ENCODE measurements at places on chromosomes 6 and 20.

DNA sequence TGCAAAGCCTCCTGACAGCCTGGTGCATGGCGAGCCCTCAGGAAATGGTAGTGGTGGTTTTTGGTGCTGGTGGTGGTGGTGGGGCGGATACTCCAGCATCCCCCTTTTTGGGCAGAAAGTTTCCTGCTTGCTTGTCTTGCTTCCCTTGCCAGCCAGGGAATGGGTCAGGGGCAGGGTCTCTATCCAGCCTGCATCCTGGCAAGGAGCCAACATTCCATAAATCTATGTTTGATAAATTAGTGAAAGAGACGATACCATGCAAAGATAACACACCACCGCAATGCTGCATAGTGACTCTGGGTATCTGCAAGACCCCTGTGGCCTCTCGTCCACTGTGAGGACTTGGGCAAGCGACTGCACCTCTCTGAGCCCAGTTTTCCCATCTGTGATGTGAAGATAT lies 246.2 kb downstream of the LRFN2 start:
- DNase-seq = no peak

- no peak for DNase-seq
These were observed 29.3 kb upstream of the TRIM27 start for GRCh38 chr6:28953039-28953584.

- DNase-seq = no peak
These were observed 68.2 kb downstream of the PHIP start for GRCh38 chr6:79009819-79010218.

DNA sequence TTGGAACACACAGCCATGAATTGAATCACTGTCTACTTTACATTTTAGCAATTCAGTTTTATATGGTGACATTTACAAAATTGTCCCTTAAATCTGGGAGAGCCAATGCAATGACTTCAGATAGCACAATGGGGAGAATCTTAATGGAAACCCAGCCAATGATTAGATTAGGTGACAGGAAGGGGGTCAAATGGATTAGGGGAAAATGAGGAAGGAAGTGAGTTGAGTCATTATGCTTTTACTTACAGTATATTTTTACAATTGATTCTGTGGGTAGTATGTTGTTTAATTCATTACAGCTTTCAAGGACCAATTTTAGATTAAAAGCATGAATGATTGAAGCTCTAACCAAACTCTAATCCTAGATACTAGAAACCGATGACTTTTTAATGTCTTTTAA lies 229.8 kb downstream of the SOX4 start:
- no peak for DNase-seq

GRCh38 chr6:148888856-148889255 lies 142.0 kb downstream of the UST start:
- DNase-seq = no peak

DNA sequence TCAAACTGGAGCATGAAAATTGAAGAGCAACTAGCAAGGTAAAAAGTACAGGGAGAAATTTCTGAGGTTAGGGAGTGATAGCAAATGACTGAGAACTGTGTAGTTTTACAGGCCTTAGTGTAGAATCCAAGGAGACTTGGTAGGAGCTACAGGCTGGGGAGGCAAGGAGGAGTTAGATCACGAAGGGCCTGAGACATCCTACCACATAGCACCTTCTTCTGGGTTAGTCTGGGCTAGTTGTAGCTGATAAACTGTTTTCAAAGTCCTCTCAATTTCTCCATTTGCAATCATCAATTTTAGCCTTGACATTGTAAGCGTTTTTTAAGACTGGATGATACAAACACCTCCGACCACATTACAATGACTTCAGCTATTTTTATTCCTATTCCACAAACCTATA lies 209.7 kb downstream of the TMEM200A start:
- no peak for DNase-seq

GRCh38 chr6:170129691-170130171 lies 161.1 kb downstream of the DLL1 start:
- DNase-seq = no peak

DNA sequence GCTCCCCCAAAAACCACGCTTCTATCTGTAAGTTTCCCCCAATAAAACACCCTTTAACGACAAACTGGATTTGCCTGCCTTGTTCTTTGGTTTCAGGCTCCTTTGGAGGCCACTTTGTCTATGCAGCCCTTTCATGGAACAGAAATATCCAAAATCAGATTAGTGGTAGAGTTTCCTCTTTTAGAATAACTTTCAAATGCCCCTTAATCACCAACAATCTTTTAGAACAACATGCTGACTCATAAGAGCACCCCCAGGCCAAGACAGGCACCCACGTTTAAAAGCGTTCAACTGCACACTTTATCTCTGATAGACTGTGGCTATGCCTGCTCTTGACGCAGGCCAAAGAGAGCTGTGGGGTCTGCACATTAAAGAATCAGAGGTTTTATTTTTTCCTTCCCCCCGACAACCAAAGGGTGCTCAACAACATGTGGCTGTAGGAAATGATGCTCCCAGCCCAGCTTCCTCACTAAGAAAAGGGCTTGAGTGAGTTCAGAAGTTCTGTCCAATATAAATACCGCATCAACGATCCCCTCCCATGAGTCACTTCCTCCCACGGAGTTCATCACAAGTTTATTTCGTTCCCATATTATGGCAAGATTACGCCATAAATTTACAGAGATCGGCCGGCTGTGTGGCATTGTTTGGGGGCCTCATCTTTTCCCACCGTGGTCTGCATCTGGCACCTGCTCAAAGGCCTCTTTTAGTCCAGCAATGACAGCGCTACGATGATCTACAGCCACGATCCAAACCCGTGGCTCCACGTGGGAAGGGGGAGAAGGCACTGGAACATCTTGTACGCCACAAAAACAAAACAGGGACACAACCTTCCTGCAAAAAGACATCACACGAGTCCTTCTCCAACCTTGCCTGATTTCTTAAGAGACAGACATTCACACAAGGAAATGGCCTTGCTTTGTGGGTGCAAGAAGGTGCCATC lies 88.8 kb upstream of the NFATC2 start:
- no peak for DNase-seq

DNA sequence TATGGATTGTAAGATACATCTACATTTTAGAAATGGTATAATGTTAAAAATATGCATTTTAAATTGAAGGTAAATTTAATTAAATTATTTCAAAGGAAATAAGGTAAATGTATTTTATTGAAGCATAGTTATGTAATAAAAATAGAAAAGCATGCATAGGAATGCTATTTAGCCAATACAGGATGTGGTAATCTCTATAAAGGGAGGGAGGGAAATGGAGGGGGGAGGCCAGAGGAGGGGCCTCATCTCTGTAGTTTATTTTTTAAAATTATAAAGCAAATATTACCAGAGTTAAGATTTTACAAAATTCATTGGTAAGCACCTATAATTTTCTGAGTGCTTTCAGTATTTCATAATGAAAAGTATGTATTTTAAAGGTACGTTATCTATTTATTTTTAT lies 27.2 kb downstream of the SLC16A10 start:
- DNase-seq = no peak

DNA sequence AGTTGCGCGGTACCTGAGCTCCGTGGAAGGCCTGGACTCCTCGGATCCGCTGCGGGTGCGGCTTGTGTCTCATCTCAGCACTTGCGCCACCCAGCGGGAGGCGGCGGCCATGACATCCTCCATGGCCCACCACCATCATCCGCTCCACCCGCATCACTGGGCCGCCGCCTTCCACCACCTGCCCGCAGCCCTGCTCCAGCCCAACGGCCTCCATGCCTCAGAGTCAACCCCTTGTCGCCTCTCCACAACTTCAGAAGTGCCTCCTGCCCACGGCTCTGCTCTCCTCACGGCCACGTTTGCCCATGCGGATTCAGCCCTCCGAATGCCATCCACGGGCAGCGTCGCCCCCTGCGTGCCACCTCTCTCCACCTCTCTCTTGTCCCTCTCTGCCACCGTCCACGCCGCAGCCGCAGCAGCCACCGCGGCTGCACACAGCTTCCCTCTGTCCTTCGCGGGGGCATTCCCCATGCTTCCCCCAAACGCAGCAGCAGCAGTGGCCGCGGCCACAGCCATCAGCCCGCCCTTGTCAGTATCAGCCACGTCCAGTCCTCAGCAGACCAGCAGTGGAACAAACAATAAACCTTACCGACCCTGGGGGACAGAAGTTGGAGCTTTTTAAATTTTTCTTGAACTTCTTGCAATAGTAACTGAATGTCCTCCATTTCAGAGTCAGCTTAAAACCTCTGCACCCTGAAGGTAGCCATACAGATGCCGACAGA lies 9.9 kb downstream of the HEY2 start:
- no peak for DNase-seq

GRCh38 chr6:111784433-111784832 lies 88.8 kb downstream of the FYN start:
- DNase-seq = no peak

- DNase-seq = no peak
These were observed 78.5 kb upstream of the NUP153 start for GRCh38 chr6:17785094-17785787.

GRCh38 chr6:151723152-151723551 lies 84.3 kb upstream of the ESR1 start:
- no peak for DNase-seq

GRCh38 chr20:43910564-43910963 lies 4.1 kb upstream of the TOX2 start:
- no peak for DNase-seq

GRCh38 chr20:2748551-2749342 lies 51.7 kb downstream of the CPXM1 start:
- DNase-seq = no peak

DNA sequence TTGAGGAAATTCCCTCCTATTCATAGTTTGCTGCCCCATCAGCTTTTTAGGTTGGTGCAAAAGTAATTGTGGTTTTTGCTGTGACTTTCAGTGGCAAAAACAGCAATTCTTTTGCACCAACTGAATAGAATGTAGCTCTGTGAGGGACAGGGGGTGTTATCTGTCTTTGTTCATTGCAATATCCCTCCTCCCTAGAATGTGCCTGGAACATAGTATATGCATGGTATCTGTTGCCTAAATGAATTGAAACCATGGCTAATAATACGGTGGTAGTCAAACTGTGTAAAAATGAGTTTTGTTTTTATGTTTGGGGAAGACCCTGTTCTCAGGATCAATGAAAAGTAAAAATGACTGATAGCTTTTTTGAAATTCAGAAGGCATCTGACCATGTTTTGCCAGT lies 45.1 kb downstream of the SCAND1 start:
- no peak for DNase-seq

GRCh38 chr6:145626857-145627256 lies 108.5 kb downstream of the EPM2A start:
- no peak for DNase-seq

DNA sequence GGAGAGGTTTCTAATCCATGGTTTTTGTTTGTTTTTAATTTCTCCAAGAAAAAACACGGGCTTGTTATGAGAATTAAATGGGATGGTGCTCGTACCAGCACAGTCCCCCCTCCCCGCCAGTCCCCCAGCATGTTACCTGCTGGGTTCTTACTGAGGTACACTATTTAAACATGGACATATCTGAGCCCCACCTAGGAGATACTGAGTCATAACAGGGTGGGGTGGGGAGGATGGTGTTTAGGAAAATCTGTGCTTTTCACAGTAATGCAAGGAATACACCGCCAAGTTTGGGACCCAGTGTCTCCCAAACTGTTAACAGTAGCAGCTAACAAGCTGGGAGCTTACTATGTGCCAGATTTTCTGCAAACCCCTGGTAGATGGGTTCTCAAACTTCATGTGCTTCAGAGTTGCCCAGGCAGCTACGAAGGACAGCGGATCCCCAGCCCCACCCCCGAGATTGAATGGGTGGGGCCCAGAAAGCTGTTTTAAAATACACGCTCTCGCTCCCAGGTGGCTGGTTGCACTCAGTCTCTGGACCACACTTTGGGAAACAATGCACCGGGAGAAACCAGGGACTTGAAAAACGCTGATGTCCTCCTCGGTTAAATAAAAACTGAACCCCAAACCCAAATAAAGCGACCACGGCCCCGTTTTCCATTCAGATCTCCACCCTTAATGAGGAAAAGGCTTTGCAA lies 995 bp downstream of the ZFP64 start:
- DNase-seq = no peak

- no peak for DNase-seq
These were observed 72.5 kb downstream of the PDSS2 start for GRCh38 chr6:107386904-107387303.

- no peak for DNase-seq
These were observed 683 bp upstream of the C20orf204 start for GRCh38 chr20:64035066-64035932.

DNA sequence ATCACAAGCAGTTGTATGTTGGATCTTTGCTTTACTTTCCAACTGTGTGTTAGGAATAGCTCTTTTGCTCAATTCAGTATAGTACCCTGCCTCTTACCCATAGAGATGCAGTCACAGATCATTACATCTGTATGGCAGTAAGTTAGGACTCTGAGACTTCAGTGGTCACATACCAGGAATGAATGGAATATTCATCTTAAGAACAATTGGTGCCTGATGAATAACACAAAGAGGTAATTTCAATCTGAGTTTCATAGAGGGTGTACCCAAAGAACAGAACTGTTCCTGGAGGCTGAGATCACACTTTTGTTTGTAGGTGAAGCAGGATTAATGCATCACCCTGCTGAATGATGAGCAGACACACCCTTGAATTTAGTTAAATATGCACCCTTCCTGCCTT lies 28.7 kb upstream of the KIF13A start:
- no peak for DNase-seq

DNA sequence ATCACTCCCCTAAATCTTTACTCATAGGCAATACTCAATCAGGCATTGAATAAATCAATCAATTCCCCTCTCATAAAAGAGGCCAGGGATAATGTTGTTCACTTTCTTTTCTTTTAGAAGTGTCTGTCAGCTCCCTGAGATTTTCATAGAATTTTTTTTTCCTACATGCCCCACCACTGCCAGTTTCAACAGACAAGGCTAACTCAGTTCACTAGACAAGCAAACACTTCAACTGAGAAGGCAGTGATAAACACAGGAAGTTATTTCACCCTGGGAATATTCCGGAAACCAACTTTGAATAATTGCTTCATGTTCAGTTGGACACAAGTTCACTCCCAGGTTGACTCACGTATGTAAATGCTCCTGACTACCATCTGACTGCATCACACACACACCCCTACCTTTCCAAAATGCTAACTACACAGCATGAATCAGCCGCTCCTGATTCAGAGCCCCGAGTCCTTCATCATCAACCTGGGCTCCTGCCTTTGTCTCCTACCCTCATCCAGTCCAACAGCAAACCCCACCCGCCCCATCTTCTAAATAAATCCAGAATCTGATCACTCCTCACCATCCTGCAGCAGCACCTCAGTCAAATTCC lies 143.9 kb downstream of the BCAS1 start:
- no peak for DNase-seq

DNA sequence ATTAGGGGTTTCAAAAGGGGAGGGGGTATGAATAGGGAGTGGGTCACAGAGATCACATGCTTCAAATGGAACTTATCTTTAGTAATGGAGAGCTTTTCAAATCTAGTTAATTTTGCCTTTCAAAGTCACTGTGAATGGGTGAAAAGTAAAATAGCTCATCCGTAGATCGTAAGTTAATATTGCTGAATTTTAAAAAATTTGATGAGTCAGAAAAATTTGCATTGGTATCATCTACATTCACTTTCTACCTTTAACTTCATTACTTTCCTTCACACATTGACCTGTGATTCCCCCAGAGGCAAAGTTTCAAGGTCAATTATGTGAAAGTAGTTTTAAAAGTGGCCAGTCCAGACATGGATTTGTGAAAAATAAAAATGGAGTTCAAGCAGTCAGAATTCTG lies 139.0 kb upstream of the SLC35B3 start:
- DNase-seq = no peak
